GM12864 (cell line): ENCODE measurements at places on chromosomes 6 and 20.
A peak's percentile ranks its signal among the peaks of the same experiment; 100 is the strongest.

DNA sequence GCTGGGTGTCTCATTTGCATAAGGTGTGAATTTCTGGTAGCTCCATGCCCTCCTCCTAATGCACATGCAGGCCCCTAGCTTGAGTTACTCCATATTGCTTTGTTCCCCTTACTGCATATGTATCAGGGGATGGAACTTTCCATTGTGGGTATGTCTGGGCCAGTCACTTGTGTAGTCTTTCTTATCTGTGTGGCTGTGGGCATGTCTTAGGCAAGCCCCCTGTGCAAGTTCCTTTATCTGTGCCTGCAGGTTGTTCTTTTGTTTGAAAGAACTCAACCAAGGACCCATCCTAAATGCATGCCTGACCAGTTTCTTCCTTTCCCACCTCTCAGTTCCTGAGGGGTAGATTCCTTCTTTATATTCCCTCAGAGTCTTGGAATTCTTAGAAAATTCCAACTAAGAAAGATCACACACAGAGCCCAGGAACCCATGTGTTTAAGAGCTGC is 23.6 kb downstream of the MBOAT1 start:
- DNase-seq: no peak

DNA sequence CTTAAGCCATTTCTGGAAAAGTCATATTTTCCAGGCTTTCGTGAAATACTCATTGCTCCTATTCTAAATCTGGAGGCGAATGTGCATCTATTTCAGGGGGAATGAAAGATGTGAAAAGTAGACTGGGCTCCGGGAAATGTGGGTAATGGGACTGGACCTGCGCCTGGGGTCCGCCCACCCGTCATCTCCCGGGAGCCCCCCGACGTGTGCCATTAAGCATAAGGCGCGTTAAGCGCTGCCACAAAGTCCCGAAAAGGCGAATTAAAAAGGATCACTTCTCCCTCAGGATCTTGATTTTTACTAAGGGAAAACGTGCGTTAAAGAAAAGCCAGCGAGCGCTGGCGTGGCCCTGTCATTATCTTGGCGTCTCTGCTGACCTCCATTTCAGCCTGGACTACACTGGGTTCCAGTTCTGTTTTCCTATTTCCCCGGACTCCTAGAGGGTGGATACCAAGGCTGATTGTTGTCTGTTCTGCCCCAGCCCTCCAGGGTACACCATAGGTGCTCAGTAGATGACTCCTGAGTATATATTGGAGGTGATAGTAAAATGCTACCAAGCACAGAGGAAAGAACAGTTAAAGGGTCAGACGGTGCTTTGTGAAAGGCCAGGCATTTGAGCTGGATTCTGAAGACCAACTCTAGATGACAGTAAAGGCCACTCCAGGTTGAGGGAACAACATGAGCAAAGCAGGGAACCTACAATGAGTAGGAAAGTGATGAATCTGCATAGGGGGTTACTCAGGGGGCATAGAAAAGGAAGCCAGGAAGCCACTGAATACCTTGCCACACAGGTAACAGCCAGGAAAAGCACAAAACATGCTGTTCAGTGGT is 89.2 kb upstream of the ARID1B start:
- no peak for DNase-seq

DNA sequence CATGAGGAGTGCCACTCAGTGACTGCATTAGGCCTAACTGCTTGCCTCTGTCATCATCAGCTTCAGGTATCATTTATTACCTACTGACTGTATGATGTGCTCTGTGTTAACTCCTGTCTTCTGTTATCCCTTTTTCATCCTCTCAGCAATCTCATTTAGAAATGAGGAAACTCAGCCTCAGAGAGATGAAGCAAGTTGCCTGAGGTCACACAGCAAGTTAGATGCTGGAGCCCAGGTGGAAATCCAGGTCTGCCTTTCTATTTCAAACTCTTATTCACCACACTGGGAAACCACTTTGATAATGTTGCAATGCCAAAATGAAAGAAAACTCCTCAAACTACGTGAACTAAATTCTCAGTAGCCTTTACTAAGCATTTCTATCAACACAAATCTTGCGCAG is 1.3 kb downstream of the FERMT1 start:
- no peak for DNase-seq

GRCh38 chr20:62554898-62555641 is 79.3 kb upstream of the GATA5 start:
- no peak for DNase-seq

GRCh38 chr6:83470587-83470986 is 39.7 kb upstream of the ME1 start:
- no peak for DNase-seq

GRCh38 chr6:142075516-142076101 is 57.1 kb upstream of the GJE1 start:
- DNase-seq: no peak

- DNase-seq: no peak
Measured at GRCh38 chr20:1619861-1620444, at the start of gene SIRPB1. Gene SIRPB1, minus strand, starts transcription at chr20:1620009. Its CDS starts 65 bp downstream, at chr20:1619944.

GRCh38 chr6:121886223-121886830 is 450.9 kb downstream of the GJA1 start:
- DNase-seq: no peak

DNA sequence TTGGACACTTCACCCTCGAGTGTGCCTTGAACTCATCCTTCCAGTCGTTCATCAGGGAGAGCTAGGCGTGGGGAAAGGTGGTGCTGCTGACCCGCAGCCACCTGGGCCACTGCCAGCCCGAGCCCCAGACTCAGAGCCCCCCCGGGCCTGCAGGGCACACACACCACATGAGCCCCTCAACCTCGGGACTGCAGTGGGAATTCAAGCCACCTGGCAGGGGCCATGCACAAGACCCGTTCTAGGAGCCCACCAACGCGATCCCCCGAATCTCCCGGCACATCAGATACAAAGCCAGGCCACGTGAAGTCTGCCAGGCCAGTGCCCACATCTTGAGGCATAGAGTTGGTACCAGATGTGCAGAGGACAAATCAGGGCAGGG is 2.8 kb downstream of the ZNF512B start:
- no peak for DNase-seq

- DNase-seq: no peak
Measured at GRCh38 chr6:125451750-125452149, 150.0 kb upstream of the HDDC2 start.

- no peak for DNase-seq
Measured at GRCh38 chr6:105755885-105756284, 330.3 kb upstream of the PRDM1 start.

GRCh38 chr6:21099338-21100314 is 493.9 kb upstream of the SOX4 start:
- DNase-seq: peak; percentile 16

- DNase-seq: no peak
Measured at GRCh38 chr6:21101694-21102093, 491.9 kb upstream of the SOX4 start.

DNA sequence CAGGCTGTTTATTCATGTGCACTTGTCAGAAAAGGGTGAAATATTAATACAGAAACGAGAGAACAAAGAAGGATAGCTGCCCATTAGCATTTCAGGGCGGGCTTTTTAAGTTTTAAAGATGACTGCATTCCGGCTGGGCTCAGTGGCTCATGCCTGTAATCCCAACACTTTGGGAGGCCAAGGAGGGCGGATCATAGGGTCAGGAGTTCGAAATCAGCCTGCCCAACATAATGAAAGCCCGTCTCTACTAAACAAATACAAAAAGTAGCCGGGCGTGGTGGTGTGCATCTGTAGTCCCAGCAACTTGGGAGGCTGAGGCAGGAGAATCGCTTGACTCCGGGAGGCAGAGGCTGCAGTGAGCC is 130.5 kb downstream of the HFE start:
- no peak for DNase-seq

GRCh38 chr20:11221046-11221445 is 547.2 kb upstream of the JAG1 start:
- DNase-seq: no peak

DNA sequence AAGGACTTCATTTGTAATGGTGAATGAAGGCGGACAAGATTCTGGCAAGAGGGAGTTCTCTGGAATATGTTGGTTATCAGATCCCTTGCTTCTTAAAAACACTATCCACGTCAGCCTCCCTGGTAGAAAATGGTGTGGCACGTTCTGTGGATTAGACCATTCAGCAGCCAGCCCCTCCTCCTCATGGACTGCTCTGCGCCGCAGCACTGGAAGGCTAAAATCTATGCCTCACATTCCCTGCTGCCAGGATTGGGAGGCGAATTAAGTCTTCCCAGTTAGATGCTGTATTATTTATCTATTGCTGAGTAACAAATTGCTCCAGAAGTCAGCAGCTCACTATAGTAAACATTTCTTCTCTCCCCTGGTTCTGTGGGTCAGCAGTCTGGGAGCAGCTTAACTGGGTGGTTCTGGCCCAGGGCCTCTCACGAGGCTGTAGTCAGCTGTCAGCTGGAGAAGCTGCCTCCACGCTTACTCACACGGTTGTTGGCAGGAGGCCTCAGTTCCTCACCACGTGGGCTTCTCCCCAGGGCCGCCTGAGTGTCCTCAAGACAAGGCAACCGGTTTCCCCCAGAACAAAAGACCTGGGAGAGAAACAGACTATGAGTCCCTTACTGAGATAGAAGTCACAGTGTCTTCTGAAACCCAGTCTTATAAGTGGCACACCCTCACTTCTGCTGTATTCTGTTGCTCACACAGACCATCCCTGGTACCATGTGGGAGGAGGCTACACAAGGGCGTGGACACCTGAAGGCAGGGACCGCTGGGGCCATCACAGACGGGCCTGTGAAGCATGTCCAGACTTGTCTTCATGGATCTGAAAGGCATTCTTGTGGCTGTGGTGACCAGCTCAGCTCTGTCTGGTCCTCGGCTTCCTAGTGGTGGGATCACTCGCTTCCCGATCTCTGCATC is 101.0 kb downstream of the NRN1 start:
- no peak for DNase-seq

DNA sequence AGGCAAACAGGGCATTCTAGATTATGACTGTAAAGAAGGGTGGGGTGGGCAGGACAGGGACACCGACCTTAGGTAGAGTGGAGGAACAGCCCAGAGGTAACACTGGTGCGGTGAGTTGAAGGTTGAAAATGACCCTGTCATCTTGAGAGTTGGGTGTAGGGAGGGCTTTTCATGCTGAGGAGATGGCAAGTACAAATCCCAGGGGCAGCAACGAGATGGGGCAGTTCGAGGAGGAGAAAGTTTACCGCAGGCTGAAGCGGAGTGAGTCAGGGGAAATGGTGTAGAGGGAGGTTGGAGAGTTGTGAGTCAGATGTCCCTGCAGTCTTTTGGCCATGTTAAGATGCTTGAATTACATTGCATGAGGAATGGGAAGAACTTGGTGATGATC is 101.1 kb downstream of the HIVEP1 start:
- DNase-seq: no peak

DNA sequence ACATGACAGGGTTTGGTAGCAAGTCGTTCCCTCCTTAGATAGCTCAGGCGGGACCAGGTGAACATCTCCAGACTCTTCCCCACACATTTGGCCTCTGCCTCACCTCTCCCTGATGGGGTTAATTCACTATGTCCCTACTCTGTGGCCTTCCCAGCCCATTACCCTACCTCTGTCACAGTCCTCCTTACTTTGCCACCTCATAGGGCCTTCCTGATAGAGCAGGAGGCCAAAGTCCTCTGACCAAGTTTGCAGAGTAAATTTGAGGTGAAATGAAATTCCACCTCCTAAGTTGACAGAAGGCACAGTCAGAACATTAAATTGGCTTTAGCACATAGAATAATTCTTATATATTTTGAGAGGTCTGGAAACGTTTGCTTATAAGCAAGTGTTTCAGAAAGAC is 53.1 kb upstream of the ARMC2 start:
- no peak for DNase-seq

DNA sequence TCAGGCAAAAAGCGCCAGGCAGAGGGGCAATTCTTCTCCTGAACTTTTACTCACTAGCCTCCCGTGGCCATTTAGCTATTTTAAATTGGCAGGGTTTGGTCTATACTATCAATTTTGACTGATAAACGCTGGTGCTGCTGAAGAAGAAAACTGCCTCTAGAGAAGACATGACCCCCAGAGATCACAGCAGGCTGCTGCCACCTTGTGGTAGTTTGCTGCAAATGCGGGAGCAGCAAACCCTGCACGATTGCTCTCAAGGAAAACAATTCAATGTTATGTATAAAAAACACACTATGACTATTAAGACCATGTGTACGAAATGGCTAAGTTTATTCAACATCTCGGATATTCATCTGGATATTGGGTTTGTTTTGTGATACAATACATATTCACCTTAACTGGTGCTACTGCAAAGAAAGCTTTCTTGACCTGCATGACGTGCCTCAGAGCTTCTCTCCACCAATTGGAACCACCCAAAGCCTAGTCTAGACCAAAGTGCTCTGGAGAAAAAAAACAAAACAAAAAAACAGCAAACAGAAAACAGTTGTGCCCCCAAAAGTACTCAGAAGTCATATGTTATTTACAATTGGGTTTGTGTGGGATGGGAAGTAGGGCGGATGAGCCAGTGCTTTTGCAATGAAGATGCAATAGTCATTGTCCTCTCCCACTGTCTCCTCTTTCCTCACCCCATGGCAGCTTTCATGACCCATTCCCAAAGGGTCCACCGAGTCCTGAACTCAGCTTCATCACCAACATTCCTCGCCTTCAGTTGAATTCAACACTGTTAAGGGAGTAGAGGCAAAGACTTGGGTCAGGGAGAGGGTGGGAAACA is 19.6 kb upstream of the IL17F start:
- DNase-seq: no peak

DNA sequence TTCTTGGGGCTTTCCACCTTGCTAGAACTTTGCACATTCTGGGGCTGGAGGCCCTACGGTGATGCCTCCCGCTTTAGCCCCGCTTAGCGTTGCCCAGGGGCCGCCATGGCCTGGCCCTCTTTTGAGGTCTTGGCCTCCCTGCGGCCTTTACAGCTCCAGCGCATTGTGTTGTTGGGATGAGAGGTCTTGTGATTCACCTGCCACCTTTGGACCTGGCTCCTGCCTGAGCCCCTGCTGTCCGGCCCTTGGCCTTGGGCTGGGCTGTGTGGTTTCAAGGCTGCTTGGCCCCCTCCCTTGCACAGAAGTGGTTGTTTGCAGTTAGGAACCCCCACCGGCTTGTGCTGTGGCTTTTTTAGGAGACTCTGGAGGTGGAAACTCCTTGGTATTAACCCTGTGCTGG is 61.0 kb upstream of the CDH4 start:
- DNase-seq: no peak

- no peak for DNase-seq
Measured at GRCh38 chr6:156316583-156317125, 460.5 kb upstream of the ARID1B start.
